ENCODE measurements at places on chromosomes 4 and X.

GRCh38 chr4:33715841-33716395, 2528.4 kb downstream of the ARAP2 start:
- peak; percentile 89 for DNase-seq

DNA sequence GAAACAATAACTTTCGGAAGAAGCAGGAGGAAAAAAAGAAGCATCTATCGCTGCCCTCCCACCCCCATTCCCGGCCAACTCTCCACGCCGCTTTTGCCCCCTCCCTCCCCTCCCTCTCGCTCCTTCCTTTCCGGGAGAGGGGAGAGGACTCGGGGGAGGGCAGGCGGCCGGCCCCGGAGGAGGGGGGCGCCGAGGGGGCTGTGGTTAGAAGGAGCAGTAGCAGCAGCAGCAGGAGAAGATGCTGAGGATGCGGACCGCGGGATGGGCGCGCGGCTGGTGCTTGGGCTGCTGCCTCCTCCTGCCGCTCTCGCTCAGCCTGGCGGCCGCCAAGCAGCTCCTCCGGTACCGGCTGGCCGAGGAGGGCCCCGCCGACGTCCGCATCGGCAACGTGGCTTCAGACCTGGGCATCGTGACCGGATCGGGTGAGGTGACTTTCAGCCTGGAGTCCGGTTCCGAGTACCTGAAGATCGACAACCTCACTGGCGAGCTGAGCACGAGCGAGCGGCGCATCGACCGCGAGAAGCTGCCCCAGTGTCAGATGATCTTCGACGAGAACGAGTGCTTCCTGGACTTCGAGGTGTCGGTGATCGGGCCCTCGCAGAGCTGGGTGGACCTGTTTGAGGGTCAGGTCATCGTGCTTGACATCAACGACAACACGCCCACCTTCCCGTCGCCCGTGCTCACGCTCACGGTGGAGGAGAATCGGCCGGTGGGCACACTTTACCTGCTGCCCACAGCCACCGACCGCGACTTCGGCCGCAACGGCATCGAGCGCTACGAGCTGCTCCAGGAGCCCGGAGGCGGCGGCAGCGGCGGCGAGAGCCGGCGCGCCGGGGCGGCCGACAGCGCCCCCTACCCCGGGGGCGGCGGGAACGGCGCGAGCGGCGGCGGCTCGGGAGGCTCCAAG, 1.3 kb downstream of the PCDH7 start:
- peak; percentile 53 for DNase-seq

- no peak for DNase-seq
These were observed 121.1 kb upstream of the PPARGC1A start for GRCh38 chr4:24010994-24011393.

DNA sequence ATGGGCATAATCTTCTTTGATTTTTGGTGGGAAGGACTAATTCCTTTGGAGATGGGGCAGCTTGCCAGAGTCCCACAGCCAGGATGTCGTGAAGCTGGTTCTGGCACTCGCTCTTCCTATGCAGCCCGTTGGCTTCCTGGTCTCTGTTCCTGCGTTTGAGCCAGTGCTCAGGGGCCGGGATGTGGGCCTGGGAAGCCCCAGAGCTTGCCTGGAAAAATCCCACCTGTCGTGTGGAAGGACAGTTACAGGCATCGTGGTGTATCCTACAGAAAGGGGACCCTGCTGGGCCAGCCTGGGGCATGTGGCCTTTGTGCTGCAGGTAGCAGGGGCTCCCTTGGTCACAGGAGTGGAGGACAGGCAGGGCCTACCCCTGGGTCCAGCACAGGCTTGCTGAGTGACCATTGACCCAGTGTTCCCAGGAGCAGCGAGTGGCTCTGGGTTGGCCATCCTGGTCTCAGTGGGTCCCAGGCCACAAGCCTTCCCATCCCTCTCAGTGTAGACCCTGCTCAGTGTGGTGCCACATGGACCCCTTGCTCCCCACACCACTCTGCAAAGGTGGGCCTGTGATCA, 50.2 kb downstream of the ADRA2C start:
- DNase-seq = no peak

- DNase-seq = no peak
These were observed 72.0 kb upstream of the IL13RA2 start for GRCh38 chrX:115089419-115089818.

- DNase-seq = peak; percentile 73
These were observed 101.2 kb downstream of the ZNF674 start for GRCh38 chrX:46444011-46444410.

DNA sequence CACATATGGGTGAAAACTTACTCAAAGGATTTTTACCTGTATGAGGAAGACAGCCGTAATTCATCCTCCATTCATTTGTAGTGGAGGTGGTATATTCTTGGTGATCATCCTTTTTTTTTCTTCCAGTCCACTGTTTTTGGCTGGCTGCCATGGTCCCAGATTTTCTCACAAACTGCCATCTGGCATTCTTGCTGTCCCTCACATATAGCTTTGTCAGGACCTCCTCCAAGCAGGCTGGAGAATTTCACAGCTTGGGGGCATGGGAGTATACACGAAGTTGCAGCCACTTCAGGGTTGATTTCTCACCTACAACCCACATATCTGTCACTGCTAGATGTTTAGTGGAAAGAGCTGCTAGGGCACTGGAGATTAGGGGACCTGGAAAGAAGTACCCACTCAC, 401.0 kb downstream of the IL1RAPL1 start:
- no peak for DNase-seq

- DNase-seq = peak; percentile 6
These were observed 24.4 kb upstream of the SMARCA5 start for GRCh38 chr4:143489106-143489505.

DNA sequence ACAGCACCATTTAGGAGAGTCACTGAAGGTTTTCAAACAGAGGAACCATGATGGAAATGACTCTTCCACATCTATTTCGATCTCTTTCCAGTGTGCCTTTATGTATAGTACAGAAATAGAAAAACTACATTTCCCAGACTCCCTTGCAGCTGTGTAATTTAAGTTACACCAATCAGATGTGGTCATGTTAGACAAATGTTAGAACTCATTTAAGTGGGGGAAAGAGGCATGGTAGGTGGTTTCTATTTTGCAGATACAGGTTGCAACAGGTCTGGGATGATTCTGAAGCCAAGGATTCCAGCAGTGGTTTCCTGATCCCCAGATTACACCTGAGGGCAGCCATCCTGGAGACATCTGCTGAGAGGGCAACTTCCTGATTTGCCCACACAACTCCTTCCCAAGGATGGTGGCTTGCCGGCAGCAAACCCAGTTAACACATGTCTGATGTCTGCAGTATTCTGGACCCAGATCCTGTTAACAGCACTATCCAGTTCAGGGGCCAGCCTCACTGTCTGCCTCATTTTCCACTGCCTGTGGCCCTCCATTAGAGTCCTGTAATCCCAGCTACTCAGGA, 38.7 kb upstream of the PDK3 start:
- peak; percentile 0 for DNase-seq

DNA sequence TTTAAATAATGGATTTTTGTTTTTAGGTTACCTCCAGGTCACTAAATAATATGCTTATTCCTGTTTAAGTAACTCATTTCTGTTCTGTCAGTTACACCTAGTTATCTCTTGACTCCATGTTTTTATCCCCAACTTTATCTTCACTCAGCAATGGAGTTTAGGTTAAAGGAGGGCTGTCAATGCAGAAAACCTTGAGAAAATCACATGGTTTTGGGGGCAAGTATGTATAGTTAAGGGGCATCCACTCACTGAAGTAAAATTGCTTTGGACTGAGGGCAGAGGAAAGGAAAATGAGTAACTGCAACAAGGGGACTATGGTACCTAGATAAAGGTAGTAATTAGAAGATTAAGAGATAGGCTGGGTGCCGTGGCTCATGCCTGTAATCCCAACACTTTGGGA, 87.1 kb downstream of the UBE2K start:
- no peak for DNase-seq

DNA sequence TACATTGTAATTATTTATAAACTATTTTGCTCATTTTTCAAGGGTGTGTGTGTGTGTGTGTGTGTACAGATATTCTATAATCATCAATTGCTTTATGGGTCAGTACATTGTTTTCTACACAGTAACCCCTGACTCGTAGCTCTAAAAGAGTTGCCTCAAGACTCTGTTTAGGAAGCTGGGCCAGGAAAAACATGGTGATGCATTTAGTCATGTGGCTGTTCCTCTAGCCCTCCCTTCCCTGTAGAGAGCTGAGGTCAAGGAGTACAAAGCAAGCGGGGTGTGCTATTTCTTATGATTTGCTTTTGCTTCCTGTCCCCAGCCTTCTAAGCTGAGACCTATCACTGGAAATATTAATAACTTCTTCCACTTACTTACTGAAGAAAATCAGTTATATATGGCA, 34.8 kb upstream of the SPANXD start:
- peak; percentile 21 for DNase-seq

DNA sequence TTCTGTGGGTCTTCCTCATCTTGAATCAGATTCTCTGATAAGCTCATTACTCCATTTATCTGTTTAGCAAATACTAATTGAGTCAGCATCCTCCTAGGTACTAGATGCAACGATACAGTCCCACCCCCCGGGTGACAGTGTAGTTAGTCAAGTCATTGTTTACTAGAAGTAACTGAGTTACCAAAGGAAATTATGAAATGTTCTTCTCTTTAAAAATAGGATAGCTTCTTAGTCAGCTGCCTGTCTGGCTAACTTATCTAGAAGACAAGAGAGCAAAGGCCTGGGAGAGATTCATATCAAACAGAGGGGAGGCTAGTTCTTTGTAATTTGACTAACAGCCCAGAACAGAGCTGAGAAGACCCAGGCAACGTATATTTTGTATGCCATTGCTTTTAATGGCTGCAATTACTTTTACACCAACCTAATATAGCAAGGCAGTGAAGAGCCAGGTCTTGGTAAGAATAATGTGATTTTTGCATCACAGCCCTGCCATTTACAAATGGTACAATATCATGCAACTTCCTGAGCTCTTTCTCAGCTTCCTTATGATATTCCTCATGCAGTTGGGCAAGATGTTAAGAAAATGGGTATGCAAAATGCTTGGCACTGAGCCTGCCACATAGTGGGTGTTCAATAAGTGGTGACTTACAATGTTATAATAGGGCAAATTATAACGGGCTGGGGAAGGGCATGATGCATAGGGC, 149.9 kb downstream of the CHIC2 start:
- DNase-seq = peak; percentile 73

GRCh38 chrX:18149454-18149853, 71.2 kb downstream of the BEND2 start:
- DNase-seq = no peak

- DNase-seq = peak; percentile 79
These were observed 203.0 kb downstream of the MAML3 start for GRCh38 chr4:139951021-139951420.

DNA sequence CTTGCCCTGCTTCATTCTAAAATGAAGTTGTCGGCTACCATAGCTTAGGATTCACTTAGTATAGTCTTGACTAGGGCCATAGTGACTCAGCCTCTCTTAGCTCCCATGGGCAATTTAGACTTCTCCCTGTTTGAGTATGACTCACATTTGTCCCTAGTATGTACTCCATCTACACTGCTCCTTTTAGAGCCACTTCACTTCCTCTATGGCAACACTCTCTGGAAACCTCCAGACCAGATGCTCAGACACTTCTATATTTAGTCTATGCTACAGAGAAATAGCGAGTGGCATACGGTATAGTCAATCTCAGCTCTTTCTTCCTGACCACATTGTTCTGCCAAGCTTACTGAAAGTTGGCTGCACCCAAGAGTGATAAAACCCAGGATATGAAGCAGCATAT, 11.2 kb downstream of the MEPE start:
- DNase-seq = peak; percentile 86

GRCh38 chrX:109760922-109761250, 27.8 kb upstream of the ACSL4 start:
- no peak for DNase-seq

- DNase-seq = peak; percentile 87
These were observed 237.8 kb upstream of the JADE1 start for GRCh38 chr4:128571747-128572146.

GRCh38 chrX:68842781-68843581, 14.2 kb downstream of the EFNB1 start:
- peak; percentile 13 for DNase-seq

DNA sequence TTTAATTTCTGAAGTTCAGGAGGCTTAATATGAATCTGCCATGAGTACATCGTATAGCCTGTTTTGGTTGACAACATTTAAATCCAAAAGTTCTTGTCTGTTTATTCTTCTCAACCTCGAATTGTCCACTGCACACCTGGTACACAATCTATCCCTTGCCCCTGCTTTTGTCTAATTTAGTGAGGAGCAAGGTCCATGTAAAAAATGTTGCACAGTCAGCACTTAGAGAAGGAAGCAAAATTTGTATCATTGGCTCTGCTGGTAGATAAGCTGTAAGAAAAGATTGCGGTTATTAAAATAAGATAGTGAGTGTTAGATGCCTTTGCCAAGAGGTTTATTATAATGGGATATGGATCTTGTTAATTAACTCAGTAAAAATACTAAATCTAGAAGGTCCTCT, 761.5 kb downstream of the RAPGEF2 start:
- no peak for DNase-seq

DNA sequence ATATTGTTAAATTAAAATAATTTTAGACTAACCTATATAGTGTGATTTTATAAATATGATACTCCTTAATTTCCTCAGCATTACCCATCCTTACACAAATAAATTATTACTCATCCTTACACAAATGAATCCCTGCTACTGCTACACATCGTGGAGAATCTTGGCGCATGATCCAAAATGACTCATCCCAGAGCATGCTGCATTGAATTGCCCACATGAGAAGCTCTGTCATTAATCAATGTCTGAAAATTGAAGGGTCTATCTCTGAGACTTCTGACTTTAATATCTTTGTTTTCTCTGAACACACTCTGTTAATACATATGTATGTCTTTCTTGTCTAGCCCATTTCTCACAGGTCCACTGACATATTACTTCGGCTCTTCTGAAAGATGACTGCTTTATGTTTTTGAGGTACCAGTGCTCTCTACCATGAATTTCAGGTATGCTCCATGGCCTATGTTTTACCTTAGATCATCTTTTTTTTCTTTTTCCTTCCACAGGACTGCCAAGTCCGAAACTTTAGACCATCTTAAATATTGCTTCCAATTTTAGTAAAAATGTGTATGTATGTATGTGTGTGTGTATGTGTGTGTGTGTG, 15.7 kb upstream of the DUSP21 start:
- peak; percentile 86 for DNase-seq

DNA sequence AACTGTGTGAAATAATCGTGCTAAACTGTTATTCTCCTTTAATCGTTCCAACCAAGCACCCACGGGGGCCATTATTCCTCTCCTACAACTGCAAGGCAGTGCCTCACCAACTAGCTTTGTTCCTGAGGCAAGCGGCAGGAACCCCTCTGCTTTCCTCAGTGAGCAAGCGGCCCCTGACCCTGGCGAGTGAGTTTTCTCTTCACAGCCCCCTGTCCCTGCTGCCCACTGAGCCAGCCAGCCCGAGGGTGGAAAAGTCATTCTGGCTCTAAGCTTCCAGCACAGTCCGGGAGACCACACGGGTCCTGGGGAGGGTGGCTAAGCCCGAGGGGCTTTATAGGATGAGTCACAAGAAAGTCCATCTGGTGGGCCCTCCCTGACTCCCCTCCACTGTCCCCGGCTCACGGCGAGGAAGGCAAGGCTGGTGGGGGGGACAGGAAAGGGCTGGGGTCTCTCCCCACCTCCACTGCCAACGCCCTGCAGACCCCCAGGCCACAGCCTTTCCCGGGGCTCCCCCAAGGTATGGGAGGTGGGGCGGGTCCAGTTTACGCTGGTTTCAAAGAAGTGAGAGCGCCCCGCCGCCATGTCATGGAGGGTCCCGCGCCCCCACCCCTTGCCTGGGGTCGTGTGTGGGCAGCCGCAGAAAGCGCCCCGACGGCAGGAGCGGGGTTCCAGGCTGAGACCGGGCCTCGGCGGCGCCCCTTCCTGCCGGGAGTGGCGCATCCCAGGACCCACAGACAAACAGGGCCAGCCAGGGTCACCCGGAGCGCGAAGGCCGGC, 45.0 kb downstream of the CPLX1 start:
- no peak for DNase-seq

- DNase-seq = no peak
These were observed 452.1 kb upstream of the BOD1L1 start for GRCh38 chr4:14079601-14080000.
